ENCODE measurements at places on chromosomes 1 and 21.

DNA sequence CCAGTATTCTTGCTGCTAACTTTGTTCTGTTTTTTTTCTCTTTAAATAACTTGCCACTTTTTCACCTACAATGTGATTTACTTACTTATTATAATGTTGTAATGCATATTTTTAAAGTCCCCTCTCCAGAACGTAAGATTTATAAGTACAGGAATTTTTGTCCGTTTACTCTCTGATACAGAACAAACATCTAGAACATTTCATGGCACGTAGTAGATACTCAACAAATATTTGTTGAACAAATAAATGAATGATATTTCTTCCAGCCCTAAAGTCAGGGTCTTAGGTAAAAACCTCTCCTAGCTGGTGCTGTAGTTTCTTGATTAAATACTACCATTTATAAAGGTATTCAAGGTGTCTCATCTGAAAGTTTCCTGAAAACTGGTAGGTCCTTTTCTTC is 125.1 kb downstream of the ZBTB18 start:
- DNase-seq, result no peak

- DNase-seq, result no peak
These were observed 579.9 kb upstream of the BEND5 start for GRCh38 chr1:49356594-49356993.

- no peak for DNase-seq
These were observed 43.5 kb downstream of the TMCC2 start for GRCh38 chr1:205271277-205271676.

GRCh38 chr1:22280526-22280925 is 137.6 kb upstream of the WNT4 start:
- no peak for DNase-seq

DNA sequence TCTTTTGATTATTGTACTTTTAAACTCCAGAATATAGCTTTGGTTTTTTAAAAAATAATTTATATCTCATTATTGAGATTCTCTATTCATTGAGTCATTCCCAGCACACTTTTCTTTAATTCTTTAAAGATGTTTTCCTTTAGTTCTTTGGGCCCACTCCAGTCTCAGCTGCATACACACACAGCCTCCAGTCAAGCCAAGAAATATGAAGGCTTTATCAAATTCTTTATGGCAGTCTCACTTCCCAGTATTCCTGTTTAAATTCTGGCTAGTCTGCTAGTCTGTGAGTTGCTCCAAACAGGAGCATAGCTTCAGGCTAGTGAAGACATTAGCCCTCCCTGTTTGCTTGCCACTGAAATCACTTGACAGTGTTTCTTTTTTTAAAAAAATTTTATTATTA is 61.2 kb downstream of the CRP start:
- no peak for DNase-seq

DNA sequence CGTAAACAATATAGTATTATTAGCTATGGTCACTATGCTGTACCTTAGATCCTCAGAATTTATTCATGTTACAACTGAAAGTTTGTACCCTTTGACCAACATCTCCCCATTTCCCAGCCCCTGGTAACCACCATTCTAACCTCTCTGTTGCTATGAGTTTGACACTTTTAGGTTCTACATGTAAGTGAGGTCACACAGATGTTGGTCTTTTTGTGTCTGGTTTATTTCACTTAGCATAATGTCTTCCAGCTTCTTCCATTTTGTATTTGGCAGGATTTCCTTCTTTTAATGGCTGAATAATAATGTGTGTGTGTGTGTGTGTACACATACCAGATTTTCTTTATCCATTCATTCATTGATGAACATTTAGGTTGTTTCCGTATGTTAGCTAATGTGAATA is 139.5 kb downstream of the FAF1 start:
- DNase-seq, result no peak

GRCh38 chr1:94765958-94766357 is 54.2 kb upstream of the SLC44A3 start:
- DNase-seq, result no peak

GRCh38 chr1:30930631-30931173 is 22.1 kb upstream of the SDC3 start:
- no peak for DNase-seq

GRCh38 chr1:18327650-18328049 is 153.1 kb upstream of the KLHDC7A start:
- no peak for DNase-seq

DNA sequence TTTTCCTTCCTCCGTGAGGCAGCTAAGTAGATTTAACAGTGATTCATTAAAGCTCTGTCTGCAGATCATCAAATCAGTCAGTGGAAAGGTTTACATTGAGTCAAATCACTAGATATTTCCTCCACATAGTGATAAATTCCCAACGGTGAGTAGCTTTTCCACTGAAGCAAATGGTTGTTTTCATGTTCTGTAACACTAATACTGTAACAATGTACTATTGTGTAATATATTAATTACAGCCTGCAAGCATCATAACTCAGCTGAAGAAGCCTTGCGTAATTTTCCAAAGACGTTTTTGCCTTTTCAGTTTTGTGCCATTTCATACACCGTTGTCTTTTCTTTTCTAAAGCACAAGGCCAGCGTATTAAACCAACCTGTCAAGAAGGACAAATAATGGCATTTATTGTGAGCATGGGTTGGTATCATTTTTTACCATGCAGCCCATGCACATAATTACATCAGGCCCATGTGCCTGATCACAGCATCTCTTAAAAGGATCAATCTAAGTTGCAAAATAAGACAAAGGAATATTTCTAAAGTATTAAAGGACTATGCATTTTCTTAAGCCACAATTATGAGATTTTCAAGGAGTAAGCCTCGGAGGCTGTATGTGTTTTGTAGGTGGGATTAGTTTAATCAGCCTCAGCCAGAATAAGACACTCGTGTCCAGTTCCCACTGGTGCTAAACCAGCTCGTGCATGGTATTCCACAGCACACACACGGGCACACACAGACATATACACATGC is 16.7 kb upstream of the PDE9A start:
- DNase-seq, result no peak

GRCh38 chr1:30929135-30929889 is 20.8 kb upstream of the SDC3 start:
- peak; percentile 68 for DNase-seq

GRCh38 chr1:4494558-4494957 is 159.9 kb upstream of the AJAP1 start:
- DNase-seq, result no peak

GRCh38 chr21:36783612-36784374 is 84.9 kb downstream of the SIM2 start:
- peak; percentile 12 for DNase-seq

DNA sequence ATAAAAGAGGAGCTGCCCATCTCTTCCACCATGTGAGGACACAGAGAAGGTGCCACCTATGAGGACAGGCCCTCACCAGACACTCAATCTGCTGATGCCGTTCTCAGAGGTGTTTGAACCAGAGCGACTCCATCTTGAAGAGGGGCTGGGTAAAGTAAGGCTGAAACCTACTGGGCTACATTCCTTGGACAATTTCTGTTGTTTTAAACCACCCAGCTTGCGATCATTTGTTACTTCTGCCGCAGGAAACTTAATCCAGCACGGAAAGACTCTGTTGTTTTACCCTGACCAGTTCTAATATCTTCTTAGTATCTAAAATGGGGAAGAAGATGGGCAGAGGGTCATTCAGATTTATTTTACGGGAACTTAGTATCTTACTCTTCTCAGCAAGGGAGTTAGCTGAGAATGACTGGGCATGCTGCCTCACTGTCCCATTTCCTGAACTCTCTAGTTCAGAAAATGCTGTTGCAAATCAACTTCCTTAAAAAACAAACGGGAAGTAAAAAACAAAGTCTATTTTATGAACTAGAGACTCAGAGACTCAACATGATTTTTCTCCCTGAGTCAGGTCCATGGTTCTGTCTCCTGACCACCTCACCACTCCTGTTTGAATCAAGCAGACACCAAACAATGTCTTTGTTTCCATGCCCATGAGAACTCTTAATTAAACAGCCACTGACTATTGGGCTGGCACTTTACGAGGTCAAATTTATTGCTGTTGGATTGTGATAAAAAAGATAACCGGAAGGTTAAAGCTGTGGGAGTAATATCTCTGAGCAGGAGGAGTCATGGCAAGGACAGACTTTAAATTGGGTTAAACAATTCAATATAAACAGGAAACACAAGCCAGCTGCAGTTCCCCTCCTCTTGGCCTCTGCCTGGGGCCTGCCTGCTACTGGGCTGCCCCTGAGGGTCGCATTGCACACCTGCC is 23.8 kb upstream of the IFNAR1 start:
- no peak for DNase-seq

DNA sequence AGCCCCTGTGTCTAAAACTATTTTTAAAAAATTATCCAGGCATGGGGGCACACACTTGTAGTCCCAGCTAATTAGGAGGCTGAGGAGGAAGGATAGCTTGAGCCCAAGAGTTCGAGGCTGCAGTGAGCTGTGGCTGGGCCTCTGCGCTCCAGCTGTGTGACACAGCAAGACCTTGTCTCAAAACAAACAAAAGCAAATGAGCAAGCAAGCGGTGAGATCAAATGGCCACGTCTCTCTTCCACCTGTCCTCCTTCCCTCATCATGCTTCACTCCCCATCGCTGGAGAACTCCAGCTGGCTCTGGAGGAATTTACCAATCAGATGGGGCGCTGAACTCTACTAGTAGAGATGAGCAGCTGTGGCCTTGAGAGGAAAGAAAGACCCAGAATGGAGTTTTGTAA is 14.0 kb upstream of the REN start:
- DNase-seq, result peak; percentile 82

DNA sequence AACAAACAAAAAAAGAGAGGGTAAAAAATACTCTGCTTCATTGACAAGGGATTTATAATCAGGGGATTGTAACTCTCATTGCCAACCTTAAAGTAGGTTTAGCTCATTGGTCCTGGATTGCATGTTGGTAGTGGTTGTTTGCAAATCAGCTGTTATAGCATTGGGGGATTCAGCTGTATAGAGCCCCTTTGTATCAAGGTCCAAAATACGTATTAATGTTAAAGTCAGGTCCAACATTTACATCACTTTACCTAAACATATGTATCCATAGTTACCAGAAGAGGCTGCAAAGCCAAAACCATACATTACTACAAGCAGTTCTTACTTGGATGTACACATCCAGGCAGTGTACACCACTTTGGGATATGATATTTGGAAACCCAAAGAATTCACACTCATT is 29.4 kb downstream of the RPS27 start:
- DNase-seq, result no peak

DNA sequence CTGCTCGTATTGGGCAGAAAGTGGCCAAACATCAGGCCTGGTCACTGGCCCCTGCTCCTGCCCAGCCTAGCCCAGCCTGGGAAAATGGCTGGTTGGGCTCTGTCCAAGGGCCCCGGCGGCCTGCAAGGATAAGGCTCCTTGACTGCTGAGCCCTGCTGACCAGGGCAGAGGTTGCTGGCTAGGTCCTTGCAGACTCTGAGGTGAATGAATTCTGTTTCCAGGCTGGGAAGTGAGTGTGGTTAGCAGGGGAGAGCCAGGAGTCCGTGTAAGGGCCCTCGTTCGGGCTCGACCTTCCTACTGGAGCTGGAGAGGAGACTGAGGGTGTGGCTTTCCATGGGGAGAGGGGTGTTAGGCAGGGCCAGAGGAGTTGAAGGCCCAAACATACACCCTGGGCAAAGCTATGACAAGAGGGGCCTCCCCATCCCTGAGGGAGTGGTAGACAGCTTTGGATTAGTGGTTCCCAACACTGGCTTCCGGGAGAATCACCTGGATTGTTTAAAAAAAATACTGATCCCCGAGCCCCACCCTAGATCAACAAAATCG is 20.6 kb downstream of the CSF1 start:
- DNase-seq, result peak; percentile 82

GRCh38 chr1:75079538-75080290 is 54.5 kb upstream of the LHX8 start:
- no peak for DNase-seq

- no peak for DNase-seq
These were observed 6.1 kb upstream of the CROCC start for GRCh38 chr1:16915627-16915973.

DNA sequence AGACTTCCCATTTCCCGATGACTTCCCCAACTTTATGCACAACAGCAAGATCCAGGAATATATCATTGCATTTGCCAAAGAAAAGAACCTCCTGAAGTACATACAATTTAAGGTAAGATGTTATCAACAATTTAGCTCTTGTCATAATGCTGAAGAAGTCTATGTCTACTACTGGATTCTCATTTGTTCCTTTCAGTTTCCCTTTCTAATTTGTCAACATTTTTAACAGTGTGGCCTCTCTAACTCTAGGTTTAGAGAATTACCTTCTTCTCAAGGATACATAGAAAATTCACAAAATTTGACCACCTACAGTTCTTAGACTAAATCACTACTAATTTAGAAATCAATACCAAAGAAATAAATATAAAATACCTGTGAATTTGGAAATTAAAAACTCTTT is 13.2 kb downstream of the FMO3 start:
- DNase-seq, result no peak

- no peak for DNase-seq
These were observed 72.9 kb upstream of the PPM1J start for GRCh38 chr1:112788054-112788453.

- DNase-seq, result no peak
These were observed 93.0 kb upstream of the GRIK3 start for GRCh38 chr1:37127254-37127748.
